ENCODE measurements at places on chromosomes 4 and X.
A peak's percentile ranks its signal among the peaks of the same experiment; 100 is the strongest.

GRCh38 chr4:142566777-142567176, 279.3 kb downstream of the INPP4B start:
- peak; percentile 20 for DNase-seq

- DNase-seq, result no peak
Measured at GRCh38 chr4:157223456-157223855, 2.9 kb downstream of the GRIA2 start.

- DNase-seq, result no peak
Measured at GRCh38 chr4:67198727-67199126, 346.6 kb downstream of the CENPC start.

DNA sequence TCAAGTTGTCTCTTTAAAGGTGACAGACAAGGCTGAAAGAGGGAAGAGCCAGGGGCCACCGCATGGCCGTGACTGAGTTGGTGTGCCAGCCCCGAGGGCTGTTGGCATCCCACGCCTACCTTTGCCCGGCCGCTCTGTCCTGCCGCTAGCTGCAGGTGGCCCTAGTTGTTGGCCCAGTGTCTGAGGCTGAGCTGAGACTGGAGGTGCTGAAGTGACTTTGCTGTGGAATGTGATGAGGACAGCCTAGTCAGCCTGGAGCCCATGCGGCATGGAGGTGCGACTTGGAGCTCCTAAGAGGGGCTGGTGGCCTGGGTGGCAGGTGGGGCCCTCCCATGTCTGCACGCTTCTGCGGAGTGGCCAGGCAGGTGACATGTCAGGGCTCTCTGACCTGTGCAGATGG, 6.6 kb downstream of the TADA2B start:
- DNase-seq, result no peak

- DNase-seq, result no peak
Measured at GRCh38 chr4:99149426-99150019, 5.4 kb upstream of the ADH4 start.

GRCh38 chrX:17355976-17356375, 19.0 kb upstream of the NHS start:
- no peak for DNase-seq

GRCh38 chr4:108483079-108483478, 137.3 kb upstream of the RPL34 start:
- DNase-seq, result peak; percentile 4

DNA sequence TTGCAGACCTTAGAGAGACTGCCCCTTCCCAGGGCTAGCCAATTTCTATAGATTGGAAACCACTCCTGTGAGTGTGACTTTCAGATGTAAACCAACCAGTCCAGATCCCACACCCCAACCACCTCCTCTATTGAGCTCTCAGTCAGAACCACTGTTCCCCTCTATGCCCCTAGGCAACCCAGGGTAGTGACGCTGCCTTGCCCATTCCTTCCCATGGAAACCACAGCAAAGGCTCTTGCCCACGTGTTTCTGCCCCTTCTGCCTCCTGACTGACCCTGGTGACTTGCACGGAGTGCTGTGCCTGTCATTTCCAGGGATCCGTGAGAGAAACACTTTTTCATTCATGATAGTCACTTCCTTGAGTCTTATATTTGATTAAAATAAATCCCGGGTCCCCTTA, 32.4 kb downstream of the CYTL1 start:
- no peak for DNase-seq

DNA sequence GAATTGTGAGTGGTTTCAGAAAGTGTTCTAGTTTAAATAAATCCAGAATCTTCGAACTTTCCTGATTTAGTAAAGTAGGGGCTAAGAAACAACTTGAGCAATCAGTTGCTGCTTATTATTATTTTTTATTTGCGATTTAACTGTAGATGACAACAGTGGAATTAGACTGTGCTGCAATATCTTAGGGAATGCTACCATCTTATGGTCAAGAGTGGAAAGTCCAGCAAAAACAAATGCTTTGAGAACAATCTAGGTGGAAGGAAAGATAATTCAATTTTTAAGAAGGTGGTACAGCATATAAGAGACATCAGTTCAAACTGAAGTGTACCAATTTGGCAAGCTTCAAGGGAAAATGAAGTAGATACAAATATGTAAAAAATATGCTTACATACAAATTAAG, 73.3 kb downstream of the CYLC1 start:
- no peak for DNase-seq

DNA sequence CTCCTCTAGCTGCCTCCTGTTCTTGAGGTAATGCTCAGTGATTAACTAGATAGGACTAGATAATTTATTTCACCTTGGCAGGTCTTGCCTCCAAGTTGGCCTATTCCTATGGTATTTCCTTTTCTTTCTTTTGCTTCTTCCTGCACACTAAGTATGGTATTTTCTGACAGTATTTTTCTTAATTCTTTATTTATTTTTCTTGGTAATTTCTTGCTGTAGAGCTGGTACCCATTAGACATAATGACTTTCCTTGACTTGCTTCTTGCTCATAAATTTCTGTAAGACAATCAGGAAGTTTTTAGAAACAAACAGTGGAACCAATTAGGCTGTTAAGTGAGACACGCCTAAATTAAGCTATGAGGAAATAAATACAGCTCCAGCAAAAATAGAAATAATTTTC, 9.5 kb downstream of the RAB9A start:
- DNase-seq, result no peak

DNA sequence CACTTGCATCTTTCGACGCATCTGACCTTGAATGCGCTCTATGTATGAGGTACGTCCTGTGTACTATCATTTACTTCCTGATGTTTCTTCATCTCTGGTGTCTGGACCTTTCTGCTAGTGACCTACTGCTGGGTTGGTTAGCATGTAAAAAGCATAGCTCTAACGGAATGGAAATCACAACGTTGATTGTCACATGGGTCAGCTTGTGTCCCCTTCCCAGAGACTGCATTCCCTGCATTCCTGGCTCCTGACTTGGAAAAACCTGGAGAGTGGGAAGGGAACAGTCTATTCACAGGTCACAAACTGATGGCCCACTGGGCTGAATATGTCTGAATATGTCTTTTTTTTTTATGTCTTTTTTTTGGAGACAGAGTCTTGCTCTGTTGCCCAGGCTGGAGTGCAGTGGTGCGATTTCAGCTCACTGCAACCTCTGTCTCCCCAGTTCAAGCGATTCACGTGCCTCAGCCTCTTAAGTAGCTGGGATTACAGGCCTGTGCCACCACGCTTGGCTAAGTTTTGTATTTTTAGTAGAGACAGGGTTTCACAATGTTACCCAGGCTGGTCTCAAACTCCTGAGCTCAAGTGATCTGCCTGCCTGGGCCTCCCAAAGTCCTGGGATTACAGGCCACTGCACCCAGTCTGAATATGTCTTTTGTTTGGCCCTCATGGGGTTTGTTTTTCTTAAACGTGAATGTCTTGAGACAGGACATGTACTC, 16.3 kb downstream of the LONRF3 start:
- DNase-seq, result no peak
